ENCODE measurements at places on chromosomes 16 and 17. TPM values are rescaled to one million over a fixed set of nuclear protein-coding genes. Genes with fewer than 3 reads are reported as not detected.

DNA sequence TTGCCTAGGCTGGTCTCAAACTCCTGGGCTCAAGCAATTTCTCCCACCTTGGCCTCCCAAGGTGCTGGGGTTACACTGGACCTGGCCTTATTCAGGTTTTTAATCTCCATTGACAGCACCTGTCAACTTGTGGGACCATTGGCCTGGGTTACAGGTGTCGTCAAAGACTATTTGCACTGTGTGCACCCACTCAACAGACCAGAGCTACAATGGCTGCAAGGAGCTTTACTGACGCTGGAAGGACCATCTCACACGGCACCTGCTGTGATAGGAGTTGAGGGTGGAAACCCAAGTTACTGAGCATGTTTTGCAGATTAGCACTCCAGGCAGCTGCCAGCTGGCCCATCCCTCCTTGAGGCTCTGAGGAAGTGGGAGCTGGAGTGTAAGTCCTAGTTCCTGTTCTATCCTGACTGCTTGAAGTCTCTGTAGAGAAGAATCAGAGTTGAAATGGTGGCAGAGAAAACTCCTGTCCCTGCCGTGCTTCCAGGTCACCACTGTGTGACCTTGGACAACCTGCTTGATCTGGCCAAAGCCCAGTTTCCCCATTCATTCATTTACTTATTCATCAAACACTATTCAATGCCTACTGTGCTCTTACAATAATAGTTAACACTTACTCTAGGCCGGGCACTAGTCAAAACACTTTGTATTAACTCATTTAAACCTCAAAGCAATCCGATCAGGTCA, 42.4 kb upstream of the LONP2 start:
- DNase-seq: no peak

DNA sequence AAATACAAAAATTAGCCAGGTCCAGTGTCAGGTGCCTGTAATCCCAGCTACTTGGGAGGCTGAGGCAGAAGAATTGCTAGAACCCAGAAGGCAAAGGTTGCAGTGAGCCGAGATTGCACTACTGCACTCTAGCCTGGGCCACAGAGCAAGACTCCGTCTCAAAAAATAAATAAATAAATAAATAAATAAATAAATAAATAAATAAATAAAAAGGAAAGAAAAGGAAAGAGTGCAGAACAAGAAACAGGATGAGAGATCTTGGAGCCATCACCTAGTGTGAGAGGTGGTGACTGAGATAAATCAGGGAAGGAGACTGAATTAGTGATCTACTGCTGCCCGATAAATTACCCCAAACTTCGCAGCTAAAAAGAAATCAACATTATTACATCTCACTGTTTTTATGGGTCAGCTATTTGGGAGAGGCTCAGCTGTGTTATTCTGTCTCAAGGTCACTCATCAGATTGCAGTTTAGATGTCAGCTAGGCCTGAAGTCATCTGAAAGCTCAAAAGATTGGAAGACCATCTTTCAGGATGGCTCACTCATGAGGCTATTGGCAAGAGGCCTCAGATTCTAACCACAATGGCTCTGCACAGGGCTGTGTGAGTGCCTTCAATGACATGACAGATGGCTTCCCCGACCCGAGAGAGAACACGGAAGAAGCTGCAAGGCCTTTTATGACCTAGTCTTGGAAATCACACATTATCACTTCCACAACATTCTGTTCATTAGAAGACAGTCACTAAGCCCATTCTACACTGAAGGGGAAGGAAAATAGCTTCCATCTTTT, 66.4 kb downstream of the CMC2 start:
- no peak for DNase-seq

Gene CTRB2
- total RNA-seq: not detected

- no peak for DNase-seq
Measured at GRCh38 chr16:14449790-14450480, 180.1 kb downstream of the PARN start.

DNA sequence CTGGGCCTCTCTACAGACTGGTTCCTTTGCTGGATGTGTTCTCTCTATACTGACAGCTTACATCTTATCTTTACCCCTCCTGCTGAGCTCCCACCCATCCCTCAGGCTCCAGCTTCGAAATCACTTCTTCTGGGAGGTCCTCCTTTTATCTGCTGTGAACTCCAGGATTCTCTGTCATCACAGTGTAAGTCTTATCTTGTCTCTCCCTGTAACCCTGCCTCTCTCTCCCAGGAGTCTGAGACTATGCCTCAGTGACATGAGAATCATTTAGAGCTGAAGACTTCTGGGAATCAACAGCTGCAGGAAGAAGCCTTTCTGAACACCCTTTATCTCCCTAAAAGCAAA, 148.1 kb upstream of the HS3ST3A1 start:
- DNase-seq: no peak

DNA sequence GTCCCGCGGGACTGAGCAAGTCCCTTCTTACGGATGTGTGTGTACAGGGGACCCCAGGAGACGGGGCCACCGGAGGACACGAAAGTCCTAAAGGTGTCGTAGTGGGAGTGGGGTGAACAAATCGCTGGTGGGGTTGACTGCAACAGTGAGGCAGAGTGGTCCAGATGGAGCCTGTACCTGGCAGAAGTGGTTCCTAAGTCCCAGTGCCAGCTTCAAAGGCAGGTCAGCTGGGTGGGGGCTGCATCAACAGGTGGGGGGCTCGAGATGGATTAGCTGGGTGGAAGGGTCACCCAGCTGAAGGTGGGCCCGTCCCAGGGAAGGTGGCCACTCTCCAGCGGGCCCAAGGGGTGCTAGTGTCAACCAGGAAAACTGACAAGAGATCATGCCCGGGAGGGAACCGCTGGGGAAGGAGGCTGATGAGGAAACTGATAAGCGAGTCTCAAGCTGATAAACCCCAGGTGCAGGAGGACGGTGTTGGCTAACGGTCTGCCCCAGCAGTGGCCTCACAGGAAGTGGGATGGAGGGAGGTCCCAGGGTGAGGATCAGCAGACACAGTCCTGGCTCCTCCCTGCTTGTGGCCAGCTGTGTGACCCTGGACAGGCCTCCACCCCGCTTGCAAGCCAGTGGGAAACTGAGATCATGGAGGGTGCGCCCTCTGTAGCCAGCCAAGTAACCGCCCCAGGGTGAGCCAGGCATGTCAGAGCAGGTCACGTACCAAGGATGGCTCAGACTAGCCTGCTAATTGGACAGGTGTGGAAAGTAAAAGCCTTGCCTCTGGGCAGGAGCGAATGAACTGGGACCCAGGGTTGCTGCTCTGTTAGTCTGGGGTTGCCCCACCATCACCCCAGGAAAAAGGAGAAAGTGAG, 1.0 kb downstream of the ORAI3 start:
- no peak for DNase-seq

- no peak for DNase-seq
Measured at GRCh38 chr16:27264151-27264550, 4.4 kb downstream of the NSMCE1 start.

GRCh38 chr16:1182950-1183907, 30.3 kb downstream of the CACNA1H start:
- no peak for DNase-seq

DNA sequence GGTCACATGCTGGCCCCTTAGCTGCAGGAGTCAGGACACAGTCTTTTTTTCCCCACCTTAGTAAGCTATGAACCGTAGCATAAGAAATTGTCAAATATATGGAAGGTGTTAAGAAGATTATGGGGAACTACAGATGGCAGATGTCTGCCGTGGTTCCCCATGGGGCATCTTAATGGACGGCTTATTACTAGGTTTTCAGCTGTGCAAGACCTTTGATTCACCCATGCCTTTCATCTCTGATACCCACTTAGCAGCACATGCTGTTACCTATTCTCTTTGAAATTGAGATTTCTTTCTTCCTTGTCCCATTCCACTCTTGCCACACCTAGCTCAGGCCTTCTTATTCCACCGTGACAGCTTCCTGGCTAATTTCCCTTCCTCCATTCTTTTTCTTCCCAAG, 70.7 kb downstream of the RPTOR start:
- no peak for DNase-seq

DNA sequence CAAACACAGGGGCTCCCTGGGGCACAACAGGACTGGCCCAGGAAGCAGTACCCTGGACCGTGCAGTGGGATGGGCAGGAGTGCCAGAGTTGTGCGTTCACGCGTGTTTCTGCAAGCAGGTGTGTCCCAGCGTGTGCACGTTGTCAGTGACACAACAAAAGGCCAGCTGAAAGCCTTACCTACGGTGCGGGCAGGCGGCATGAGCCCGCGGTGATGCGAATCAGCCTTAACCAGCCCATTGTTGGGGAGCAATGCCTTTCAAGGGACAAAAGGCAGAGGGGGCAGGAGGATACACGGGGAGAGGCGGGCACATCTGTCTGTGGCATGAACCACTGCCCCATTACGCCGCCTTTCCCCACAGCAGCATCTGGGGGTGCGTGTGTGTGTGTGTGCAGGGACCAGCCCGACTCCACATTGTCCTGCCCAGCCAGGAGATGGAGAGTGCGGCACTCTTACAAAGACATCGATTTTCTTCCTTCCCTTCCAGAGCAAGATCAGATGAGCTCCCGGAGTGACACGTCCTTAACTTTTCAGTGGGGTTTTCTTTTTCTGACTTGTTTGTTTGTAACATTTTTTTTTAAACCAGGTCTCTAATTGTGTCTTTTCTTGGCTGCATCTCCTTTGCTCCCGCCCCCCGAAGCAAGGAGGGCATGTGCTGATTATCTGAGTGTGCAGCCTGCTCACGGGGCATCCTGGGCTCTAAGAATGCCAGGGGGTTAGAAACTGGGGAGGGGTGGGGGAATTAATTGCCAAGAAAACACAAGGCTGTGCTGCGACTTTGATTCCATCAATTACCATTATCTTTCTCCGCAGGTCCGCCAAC, 158.1 kb downstream of the ZNF423 start:
- DNase-seq: no peak

Gene KRTAP4-6
- total RNA-seq: not detected

DNA sequence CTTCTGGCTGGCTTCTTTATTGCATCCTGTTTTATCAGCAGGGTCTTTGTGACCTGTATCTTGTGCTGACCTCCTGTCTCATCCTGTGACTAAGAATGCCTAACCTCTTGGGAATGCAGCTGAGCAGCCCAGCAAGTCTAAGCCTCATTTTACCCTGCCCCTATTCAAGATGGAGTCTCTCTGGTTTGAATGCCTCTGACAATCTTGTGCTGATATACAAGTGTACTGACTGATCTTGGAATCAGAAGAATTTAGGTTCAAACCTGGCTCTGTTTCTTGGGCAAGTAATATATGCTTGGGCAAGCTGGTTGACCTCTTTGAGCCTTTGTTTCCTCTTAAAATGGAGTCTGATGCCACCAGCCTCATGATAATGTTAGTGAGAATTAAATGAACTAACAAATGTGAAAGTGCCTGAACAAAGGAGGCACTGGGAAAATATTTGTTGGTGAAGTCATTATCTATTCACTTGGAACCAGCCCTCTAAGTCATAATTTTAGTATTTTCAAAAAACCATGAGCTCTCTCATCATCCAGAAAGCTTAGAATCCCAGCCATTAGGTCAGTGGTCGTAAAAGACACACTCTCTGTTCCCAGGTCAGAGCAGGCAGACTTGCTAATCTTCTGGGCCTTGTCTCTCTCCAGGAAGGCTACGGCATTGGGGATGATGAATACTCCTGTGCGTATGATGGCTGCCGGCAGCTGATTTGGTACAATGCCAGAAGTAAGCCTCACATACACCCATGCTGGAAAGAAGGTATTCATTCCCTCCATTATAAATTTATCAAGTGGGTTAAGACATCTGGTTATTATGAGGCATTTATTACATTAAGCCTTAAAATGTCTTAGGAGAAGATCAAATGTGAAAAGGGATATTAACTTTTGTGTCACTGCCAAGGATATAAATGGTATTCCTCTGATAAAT, 18.1 kb upstream of the ARL2BP start:
- DNase-seq: no peak

- no peak for DNase-seq
Measured at GRCh38 chr16:31191697-31192428, 10.7 kb downstream of the PYCARD start.

DNA sequence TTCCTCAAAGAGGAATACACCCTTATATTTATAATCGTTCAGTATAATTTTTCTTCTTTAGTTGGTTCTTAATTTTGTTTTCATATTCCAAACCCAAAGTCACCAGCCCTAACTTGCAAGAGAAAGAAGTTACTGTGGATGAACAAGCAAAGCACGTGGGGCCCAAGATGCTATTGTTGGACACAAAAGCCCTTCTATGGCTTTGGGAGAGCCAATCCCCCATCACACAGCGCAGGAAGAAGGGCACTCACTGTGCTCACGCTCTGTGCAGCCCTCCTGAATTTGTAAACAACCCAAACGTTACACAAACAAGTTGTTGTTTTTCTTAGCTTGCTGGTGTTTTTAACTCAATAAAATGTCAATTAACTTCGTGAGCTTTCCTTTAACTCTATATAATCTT, 22.5 kb downstream of the SPPL2C start:
- no peak for DNase-seq

Gene SLFN11
- total RNA-seq: 0.28 TPM

GRCh38 chr16:6446370-6446769, 886.3 kb upstream of the RBFOX1 start:
- DNase-seq: no peak

Gene PERCC1
- not detected for total RNA-seq

DNA sequence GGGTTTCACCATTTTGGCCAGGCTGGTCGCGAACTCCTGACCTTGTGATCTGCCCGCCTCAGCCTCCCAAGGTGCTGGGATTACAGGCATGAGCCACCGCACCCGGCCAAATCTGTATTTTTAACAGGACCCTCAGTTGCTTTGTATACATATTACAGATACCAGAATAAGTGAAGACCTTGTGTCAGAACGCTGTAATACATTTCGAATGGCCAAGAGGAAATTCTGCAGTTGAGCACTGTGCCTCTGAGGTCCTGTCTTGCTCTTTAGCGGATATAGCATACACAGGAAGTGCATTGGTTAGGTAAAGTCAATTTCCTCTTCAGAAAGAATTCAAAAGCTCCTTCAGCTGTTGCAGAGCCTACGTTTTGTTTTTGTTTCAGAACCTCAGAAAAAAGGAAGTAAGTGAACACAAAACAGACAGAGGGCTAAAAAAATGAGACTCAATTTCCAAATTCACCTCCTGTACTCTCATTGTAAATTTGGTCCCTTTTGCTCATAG, 15.7 kb downstream of the CRLF3 start:
- no peak for DNase-seq

Gene ERN1
- total RNA-seq: 3.9 TPM

Gene GAS2L2
- not detected for total RNA-seq

DNA sequence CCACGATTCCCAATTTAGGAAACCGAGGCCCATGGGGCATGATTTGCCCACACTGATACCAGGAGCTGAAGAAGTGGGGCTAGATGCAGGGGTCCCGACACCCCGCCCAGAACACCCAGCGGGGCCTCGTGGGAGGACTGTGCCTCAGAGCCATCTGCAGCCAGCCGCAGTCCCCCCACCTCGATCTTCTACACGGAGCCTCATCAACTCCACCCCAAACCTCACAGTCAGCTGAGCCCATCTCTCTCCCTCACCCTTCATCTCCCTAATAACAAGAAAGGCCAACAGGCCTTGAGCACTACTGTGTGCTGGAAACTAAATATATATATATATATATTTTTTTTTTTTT, 4.2 kb downstream of the ITGAE start:
- no peak for DNase-seq

Gene FBXL16
- total RNA-seq: 10.3 TPM

Gene MAFG
- 26.9 TPM for total RNA-seq

- DNase-seq: peak; percentile 9
Measured at GRCh38 chr16:16183562-16183961, 39.7 kb downstream of the ABCC6 start.

GRCh38 chr16:79810449-79811189, 210.1 kb upstream of the MAF start:
- no peak for DNase-seq

Gene CACNA1H
- 27.2 TPM for total RNA-seq
